Type B pancreatic cell (in vitro differentiated cells): ENCODE measurements at places on chromosomes 12 and 14.

DNA sequence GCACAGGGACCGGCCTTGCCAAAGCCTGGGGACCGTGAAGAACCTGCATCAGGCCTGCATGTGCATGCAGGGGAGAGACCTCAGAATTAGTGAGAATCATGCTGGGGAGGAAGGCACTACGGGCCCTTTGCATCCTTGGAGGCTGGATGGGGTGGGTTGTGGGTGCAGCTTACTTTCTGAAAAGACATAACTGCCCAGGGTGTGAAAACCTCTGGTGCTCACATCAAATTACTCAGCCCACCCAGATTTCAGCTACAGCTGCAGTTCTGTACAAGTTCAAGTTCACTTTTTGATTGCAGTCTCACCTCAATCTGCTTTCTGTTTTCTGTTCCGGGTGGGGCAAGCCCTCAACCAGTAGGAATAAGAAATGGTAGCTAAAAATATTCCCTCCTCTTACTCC, 130.6 kb downstream of the SLC15A4 start:
- no peak for DNase-seq

DNA sequence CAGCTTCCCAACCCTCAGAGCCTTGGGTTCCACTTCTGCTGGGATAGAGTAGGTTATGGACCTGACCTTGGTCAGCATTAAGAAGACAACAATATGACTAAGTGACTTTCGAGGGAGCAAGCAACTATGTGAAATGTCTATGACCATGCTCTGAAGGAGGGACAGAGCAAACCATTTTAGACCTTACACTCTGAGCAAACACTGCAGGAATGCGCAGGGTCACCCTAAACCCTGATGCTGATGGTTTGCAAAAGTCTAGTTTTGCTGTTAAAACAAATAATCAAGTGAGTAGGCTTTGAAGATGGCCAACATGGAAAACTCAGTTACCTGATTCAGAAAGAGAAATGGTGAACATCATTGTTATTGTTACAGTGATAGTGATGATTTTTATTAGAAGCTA, 8.7 kb downstream of the ZCCHC8 start:
- DNase-seq: no peak

GRCh38 chr14:30085943-30086342, 158.3 kb upstream of the PRKD1 start:
- DNase-seq: no peak

DNA sequence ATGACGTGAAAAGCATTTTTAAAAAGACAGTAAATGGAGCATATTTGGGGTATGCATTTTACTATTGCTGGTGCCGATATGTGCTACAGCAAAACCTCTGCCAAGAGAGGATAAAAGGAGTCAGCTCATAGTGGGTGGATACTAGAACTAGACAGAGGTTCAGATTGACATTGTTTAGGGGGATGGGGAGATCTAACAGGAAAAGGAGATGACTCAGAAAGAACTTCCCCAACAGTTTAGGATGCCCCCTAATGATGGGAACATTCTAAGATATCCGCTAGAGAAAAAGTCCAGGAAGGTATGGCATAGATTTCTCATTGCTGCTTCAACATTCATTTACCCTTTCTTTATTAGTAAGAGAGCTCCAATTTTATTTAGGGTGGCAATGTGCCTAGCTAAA, 110.5 kb upstream of the CLEC14A start:
- no peak for DNase-seq

DNA sequence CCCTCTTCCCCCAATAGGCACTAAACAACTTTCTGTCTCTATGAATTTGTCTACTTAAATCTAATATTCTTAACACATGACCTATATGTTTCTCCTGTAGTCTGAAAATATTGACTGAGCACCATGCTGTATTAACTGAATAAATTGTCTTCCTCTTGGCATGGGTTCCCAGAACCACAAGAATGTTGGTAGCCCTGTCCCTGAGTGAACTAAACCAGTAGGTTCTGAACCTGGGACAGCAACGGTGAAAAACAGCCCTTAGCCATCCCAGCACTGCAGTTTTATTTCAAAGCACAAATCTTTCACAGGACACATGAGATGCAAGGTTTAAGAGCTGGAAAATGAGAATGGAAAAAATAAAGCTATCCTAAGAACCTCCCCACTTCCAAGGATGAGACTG, 20.4 kb upstream of the HSP90B1 start:
- no peak for DNase-seq

DNA sequence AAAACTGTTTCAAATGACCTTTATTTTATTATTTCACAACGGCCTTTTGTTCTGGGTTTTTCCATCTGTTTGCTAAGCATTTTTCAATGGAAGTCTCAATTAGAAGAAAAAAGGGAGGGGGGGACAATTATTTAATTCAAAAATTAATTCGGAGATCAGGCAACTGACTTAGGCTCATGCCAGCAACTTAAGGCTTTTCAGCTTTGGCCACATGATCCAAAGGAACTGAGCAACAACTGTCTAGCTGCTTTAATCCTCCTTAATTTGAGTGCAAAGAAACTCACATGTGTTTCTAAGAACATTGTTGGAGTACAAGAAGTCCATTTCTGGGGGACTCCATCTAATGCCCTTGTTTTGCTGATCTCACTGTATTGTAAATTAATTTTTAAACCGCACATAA, 188.0 kb downstream of the EXOC5 start:
- no peak for DNase-seq

DNA sequence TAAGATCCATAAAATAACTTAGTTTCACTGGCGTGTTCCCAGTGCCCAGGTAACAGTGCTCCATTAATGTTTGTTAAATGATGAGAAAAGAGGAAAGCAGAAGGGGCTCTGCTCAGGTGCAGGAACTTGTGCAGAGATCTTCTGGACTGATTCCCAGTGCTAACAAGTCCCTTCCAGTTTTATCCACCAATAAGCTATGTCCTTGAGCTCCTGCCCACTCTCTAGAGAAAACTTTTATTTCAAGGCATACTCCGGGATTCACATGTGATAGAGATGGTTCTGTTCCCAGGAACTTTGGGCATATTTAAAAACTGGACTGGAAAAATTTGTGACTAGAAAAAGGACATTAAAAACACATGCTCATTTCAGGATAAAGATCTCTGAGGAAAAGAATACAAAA, 1.9 kb downstream of the GYS2 start:
- DNase-seq: no peak

GRCh38 chr14:29037411-29037810, 270.8 kb downstream of the FOXG1 start:
- no peak for DNase-seq

DNA sequence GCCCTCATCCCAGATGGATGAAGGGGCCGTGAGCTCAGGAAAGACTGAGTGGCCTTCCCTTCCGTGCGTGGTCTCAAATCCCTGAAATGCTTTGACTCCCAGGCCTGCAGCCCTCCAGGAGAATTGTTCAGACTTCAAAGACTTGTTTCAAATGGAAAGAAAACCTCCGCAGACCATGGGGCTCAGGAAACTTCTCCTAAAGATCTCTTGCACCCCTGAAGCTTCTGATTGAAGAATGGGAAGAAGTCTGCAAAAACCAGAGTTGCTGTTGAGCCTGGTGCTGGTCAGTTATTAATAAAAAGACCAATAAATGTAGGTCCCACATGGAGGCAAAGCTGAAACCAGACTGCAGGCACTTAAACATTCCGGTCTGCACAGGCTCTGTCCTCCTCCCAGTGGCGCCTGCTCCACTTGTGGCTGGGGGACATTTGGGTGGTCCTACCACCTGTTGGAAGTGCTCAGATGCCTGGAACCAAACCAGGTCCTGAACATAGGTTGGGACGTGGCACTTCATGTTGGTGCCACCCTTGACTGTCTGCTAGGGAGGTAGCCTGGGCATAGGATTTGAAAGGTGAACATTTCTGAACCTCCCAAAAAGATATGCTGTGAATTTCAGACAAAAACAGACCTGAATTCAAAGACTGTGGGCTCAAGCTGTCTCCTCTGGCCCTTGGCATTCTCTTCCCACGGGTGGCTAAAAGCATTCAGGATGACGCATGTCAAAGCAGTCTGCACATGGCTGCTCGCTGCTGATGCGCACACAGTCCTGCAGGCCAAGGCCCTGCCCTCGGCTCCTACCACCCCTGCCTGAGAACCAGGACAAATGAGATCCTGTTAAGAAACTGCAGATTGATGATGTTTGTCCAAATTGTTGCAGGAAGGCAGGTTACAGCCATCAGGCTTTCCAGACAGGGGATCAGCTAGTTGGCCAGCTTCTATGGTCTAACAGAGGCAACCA, 36.2 kb upstream of the MEG3 start:
- DNase-seq: no peak

DNA sequence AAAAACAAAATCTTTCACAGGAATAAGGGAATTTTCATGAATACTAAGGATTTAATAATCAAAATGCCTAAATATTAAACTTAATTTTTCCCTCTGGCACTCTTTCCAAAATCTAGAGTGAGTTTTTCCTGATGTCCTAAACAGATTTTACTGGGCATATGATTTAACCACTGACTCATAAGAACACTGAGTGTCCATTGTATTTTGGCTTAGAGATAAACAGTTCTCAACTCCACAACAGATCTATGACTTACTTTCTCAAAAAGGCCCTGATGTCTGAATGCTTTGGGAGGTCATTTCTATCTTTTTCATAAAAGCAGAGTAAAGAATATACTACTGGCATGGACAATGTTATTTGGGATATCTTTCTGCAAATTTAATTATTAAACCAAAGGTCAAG, 15.0 kb downstream of the TMBIM4 start:
- DNase-seq: no peak

DNA sequence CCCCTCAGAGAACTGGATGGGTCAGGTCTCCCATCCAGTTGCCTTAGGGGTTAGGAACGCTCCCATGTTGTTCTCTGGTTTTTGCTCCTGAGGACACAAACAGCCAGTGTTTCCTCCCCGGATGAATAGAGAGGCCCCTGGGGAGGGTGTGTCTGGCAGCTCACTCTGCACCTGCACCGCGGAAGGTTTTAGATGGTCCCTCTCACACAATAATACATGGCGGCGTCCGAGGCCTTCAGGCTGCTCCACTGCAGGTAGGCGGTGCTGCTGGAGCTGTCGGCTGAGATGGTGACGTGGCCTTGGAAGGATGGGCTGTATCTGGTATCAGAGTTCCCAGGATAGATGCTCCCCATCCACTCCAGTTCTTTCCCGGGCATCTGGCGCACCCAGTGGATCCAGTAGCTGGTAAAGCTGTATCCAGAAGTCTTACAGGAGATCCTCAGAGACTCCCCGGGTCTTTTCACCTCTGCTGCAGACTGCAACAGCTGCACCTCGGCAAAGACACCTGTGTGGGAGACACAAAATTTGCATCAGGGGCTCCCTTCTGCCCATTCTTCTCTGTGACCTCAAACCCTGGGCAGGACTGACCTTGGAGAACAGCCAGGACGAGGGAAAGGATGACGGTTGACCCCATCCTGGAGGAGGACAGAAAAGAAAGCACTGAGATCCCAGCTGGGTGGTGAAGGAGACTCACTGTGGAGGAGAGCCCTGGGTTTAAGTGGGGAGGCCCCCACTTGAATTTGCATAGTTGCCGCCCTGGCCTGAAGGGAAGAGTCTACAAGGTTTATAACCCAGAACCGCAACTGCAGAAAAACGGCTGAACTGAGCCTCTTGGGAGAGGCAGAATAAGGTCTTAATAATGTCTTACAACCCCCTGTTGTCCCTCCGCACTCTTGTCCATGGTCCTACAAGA, 1324.8 kb downstream of the TMEM121 start:
- DNase-seq: no peak

GRCh38 chr14:92801917-92802316, 7.8 kb downstream of the GOLGA5 start:
- no peak for DNase-seq

GRCh38 chr12:29255042-29255441, 106.0 kb downstream of the FAR2 start:
- DNase-seq: no peak

- no peak for DNase-seq
These were observed 10.3 kb upstream of the PCNX1 start for GRCh38 chr14:70896981-70897380.

DNA sequence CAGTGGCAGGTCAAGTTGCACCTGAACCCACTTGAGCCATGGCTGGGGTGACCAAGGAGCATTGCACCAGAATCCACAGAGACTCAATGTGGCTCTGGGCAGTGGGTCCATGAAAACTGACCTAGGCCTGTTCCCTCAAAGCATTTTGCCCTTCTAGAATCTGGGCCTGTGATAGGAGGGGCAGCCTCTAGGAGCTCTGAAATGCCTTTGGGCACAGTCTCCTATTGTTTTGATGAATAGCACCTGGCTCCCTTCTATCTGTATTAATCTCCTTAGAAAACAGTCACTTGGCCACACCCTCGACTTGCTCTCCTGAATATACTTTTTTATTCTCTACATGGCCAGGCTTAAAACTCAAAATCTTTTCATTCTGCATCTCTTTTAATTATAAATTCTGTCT, 14.1 kb upstream of the KRAS start:
- DNase-seq: no peak

GRCh38 chr12:97177481-97177880, 270.4 kb downstream of the NEDD1 start:
- no peak for DNase-seq

DNA sequence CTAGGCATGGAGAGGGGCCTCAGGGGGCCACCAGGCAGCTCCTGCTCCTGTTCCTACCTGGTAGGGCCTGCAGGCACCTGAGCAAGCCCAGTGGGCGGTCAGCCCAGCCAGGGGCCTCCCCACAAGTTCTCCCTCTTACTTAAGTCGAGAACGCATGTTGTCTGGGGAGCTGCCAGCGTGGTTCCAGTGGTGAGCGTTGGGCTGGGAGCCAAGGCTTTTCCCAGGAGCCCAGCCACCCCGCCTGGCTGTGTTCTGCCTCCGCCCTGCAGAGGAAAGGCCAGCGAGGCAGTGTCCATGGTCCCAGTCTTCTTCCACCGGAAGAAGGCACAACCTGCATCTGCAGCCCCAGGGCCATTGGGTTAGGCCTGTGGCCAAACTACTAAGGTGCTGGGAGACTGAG, 1.4 kb downstream of the C14orf180 start:
- no peak for DNase-seq

DNA sequence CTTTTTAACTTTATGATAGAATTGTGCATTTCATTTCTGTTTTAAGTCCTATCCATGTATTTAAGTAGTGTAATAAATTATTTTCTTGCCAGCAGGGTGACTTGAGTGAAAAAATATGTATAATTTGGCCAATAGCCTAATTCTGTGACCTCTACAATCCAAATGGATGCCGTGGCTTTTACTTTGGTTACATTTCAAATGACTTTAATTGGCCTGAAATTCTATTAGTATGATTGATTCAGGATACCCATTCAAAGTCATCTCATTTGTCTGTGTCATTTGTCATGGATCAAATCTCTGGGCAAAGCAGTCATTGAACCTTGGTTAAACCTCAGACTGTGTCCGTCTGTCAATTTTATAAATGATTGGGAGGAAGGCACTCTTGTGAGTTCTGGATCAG, 29.6 kb downstream of the CRADD start:
- DNase-seq: no peak

GRCh38 chr14:79856381-79856780, 354.9 kb downstream of the DIO2 start:
- DNase-seq: no peak

DNA sequence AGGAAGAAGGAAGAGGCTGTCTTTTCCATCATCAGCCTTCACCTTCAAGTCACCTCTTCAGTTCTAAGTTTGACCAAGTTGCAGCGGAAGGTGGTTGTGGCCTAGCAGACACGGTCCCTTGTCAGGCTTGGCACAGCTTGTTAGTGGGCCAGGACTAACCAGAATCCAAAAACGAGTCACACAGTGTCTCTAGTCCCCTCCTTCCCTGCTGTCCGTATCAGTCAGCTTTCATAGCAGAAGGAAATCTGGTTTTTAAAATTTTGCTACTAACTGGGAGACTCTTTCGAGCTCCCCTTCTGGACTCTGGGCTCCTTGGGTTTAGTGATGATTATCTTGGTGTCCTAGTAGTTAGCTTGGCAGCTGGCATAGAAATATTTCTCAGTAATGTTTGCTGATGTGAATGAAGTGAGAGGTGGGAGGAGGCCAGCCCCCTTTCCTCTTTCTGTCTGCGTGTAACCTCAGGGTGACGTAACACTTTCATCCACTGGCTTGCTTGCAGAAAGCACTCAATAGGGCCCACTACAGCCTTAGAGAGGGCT, 3.8 kb downstream of the ETV6 start:
- DNase-seq: no peak
